ENCODE measurements at places on chromosomes 5 and 9. TPM values are rescaled to one million over a fixed set of nuclear protein-coding genes. Genes with fewer than 3 reads are reported as not detected.

The PCBD2 gene
- total RNA-seq: 15.1 TPM

The SKP2 gene
- total RNA-seq: 33.3 TPM

The PCDHGA8 gene
- 1.4 TPM for total RNA-seq

GRCh38 chr5:154444556-154445421 lies 1.0 kb upstream of the SAP30L start:
- no peak for DNase-seq

DNA sequence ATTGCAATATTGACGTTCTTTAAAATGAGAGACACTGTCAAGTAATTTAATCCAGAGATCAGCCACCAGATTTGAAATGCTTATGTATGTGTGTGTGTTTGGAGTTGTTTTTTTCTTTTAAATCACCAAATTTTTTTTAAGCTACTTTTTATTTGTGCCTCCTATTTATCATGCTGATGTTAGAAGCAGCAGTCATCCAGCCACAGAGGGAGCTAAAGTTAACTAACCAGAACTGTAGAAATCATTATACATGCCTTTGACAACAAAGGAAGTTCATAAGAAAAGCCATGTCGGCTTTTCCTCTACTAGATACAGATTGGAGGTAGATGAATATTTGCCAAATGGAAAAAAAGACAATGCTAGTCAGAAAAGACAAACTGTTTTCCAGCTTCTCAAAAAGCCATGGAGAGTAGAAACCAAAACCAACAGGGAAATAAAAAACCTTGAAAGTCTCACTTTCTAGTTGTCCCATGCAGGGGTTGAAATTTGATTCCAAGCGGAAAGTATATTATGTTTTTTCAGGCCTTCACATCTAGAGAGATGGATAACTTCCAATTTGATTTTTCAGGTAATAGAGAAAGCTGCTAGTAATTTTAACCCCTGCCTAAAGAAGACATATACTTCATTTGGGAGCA lies 4.5 kb downstream of the PURA start:
- no peak for DNase-seq

DNA sequence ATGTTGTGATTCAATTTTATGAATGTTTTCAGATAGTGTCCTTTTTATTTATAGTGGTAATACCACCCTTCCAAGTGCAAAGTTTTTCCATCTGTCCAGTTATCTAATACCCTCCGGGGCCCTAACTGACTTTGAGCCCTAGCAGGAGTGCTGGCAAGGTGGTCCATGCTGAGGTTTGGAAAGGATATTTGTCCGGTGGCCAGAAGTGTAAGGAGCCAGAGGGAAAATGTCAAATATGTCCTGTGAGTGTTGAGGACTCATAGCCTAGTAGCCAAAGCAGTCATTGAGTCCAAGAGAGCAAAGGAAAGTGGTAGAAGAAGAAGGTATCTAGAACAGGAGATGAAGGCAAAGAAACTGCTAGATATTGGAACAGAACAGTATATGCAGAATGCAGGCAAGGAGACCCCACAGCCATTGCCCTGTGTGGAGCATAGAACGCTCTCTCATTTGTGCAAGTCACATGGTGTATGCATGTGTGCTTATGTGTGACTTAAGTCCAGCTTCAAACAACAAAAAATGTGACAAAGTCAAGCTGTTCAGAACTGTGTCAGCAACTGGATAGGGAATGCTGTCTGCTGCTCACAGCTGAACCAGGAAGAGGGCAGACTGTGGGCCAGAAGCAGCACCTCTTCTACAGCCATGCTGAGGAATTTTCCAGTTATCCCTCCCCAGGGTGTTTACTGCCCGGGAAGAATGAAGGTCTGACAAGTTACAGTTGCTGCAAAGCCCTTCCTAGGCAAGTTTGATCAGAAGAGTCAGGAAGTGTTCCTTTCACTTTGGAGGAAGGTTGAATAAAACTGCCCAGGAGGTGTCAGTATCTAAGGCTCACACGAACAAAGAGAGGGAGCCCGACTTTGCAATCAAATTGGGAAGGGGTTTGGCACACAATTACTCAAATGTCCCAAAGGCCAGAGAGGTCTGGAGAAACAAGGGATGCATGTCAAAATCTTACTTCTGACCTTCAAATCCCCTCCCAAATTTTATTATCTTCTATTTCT lies 463.3 kb upstream of the DMAC1 start:
- no peak for DNase-seq

DNA sequence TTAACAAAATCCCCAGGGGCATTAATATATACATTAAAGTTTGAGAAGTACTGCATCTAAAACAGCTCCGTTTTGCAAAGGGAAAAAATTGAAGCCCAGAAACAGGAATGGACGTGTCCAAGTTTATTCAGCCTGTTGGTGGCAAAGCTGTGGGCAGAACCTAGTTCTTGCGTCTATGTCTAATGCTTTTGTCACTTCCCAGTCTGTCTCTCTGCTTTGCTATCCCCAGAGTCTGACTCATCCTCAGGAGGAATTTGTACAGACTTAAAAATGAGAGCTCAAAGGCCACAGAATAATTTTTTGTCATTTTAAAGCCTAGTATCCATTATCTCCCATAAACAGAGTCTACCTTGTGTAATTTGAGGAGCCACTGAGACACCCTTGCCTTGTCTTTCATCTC lies 330.9 kb upstream of the GRIA1 start:
- no peak for DNase-seq

- no peak for DNase-seq
Observed at GRCh38 chr5:102611312-102611711, 112.5 kb upstream of the SLCO6A1 start.

- DNase-seq: no peak
Observed at GRCh38 chr5:133709209-133709725, 96.9 kb upstream of the FSTL4 start.

GRCh38 chr9:117409321-117409720 lies 5.5 kb downstream of the ASTN2 start:
- DNase-seq: no peak

DNA sequence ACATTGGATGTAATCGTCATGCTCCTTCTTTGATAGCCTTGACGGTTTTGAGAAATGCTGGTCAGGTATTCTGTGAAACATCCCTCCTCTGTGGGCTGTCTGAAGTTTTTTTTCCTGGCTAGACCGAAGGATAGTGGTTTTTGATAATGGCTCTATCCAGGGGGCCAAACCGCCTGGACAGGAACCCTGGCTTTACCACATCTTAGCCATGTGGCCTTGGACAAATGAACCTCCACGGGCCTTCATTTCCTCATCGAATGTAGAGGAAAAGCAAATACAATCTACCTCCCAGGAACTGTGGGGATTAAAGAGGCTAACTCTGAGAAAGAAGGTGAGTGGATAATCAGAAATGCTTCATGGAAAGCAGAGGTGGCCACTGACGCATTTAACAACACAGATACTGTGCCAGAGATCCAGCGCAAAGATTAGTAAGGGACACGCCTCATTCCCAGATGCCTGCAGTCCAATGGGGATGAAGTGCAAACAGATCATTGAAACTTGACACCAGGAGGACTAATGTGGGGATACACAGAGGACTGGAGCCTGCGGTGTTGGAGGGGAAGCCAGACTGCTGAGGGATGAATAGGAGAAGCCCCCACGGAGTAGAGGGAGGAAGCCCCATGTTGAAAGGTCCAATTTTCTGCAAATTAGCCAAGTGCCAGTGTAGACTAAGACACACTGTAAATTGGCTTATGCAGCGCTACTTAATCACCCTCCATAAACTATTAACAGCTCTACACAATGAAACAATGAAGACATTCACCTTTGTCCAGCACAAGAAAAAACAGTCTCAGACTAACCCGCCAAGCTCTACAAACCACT lies 41.6 kb downstream of the MYO10 start:
- DNase-seq: peak; percentile 98

DNA sequence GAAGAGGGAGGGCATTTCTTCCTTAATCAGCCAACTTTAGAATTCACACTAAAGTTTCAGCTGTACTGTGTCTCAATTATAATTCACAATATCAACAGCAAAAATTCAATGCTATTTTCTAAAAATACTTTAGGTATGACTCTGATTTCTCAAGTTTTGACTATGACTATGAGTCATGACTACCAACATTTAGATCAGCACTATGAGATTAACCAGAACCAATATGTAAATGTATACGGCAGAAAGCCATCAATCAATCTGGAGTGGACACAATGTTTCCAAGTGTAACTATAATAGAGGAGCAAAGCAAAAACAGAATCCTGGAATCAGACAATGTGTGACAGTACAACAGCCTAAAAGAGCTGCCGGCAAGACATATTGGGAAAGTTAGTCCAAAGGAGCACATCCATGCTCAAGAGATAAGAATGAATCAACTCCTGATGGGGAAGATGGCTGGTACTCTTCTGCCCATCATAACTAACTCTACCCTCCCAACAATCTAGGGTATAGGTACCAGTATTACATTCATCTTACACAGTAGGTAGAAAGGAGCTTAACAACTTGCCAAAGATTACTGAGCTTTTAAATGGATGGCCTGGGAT lies 294.4 kb downstream of the SEMA5A start:
- no peak for DNase-seq

DNA sequence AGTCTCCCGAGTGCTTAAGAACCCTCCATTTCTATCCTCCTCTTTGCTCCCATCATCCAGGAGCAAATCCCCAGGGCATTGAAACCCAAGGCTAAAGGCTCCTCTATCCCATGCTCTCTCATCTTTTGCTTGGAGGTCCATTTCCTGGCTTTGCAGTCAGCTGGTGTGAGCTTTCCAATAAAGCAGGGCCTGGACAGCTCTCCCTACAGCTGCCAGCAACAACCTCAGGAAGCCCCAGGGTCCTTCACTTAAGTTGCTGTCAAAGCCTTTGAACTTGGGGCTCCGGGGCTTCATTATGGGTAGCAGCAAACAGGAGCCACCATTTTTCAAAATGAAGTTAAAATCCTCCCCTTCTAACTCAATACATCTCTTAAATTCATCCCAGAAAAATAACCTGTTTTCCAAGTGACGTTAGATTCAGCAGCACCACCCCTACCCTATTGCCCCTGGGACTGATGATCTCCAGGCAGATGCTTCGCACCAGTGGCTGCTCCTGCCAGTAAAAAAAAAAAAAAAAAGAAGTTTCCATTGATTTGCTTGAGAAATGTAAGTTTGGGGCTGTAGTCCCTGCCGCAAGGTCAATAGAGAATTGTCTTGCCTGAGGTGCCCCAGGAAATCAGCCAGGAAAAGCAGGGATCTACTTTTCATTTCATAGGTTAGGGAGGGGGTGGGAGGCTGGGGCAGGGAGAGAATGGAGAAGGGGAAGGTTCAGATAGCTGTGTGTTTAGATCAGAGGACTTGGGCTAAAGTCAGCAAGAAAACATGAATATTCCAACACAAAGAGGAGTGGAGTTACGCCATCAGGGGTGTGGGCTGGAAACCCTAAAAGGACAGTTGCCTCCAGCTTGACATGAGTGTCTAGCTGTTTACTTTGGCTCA lies 83.8 kb upstream of the IL6ST start:
- no peak for DNase-seq

GRCh38 chr9:22041775-22042174 lies 32.7 kb upstream of the CDKN2B start:
- no peak for DNase-seq

DNA sequence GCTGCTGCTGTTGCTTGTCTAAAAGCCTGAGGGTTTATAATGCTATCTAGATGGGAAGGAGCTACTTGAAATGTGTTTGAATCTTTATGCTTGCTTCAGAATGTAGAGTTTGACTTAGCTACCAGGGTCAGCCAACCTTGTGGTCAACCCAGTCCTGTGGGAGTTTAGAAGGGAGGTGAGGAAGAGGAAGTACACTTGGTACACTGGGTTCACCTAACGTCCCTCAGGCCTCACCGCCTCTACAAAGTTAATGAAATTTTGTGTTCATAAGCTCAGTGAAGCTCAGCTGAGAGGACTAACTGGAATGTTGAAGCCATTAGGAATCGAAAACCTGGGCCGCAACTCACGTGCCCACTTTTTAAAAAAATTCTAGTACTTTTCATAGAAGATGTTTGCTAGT lies 10.7 kb downstream of the IQGAP2 start:
- no peak for DNase-seq

DNA sequence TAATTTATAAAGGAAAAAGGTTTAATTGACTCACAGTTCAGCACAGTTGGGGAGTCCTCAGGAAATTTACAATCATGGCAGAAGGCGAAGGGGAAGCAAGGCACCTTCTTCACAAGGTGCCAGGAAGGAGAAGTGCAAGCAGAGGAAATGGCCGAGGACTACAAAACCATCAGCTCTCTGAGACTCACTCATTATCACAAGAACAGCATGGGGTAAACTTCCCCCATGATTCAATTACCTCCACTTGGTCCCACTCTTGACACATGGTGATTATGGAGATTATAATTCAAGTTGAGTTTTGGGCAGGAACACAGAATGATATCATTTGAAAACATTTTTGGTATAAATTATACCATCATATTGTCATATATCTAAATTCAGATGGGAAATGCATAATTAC lies 934.7 kb downstream of the CDH12 start:
- DNase-seq: no peak

- DNase-seq: no peak
Observed at GRCh38 chr9:99177576-99178366, 44.0 kb downstream of the ALG2 start.

DNA sequence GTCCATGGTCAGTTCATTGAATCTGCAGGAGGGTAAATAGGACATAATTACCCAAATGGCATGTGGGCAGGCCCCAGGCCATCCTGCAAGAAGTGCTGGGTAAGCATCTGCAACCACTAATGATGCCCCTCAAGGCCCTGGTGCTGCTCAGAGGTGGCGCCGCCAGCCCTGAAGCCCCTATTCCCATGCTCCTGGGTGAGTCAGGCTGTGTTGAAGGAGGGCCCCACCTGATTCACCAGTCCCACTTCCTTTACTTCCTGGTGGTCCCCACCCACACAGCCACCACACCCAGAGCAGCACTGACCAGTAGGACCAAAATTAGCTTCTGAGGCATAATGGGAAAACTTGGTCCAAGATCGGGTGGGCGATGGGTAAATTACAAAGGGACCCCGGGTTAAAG lies 120.4 kb upstream of the SPRY4 start:
- DNase-seq: no peak
